Left ventricle myocardium inferior (tissue), 1 donor: ENCODE measurements at places on chromosomes 12 and 14.

DNA sequence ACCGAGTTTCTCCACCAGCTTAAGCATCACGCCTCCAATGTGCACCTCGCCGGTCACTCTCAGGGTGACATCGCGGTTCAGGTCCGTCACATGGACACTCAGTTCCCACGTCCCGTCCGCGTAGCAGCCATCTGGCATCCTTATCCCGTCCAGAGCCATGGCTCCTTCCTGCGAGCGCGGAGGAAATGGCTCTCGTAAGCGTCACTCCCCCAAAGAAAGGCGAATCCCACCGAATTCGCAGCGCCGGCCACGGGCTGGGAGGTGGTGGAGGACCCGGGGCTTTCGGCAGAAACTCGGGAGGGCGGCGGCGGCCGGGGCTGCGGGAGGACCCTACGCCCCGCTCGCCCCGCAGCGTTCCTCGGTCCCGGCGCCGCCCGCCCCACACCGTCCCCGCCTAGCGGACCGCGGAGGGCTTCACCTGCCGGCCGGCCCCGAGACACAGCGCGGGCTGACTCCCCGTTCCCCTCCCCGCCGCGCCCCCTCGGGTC lies 396 bp downstream of the FERMT2 start:
- peak; percentile 58 for DNase-seq

DNA sequence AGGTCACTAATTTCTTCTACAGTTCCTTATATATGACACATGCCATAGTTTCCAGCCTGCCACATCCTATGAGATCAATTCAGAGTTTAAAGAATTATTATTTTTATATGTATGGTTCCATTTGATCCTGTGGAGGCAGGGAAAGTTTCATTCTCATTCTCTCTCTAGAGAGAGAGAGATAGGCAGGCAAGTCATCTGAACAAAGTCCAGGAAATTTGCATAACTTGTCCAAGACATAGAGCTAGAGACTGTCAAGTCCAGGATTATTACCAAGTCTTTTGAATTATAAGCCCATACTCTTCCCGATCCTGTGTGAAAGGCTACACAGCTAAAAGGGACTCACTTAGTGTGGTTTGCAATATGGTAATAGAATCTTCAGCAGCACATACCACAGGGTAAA lies 215.3 kb downstream of the SSPN start:
- no peak for DNase-seq

DNA sequence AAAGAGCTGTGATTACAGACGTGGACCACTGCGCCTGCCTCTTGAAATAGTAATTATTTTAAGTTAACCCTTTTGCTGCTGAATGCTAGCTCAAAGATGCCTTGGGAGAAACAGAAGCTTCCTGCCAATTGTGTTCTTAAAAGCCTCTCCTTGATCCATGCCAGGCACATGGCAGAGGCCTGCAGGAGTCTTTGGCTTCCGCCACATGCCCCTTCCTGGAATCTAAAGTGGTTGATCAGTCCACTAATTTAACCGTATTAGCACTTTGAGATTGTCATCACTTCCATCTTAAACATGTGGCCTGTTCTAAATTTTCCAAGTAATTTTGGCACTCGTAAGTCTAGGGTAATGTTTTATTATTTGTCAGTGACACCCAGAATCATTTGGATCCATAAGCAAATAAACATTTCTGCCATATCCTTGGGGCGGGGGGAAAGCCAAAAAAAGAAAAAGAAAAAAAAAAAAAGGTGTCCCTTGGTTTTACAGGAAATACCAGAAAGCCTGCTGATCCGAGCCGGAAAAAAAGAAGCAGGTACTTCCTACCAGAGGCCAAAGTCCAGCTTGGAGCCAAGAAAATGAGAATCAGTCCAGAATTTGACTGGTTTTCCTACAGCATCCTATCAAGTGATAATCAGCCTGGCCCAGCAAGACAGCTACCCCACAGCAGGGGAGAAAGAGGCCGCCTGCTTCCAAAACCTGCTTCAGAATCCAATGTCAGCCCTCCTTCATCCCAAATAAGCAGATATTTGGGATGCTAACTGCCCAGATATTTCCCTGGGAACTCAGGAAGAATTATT lies 104.8 kb downstream of the KCNK10 start:
- no peak for DNase-seq

GRCh38 chr14:100857923-100858837 lies 32.3 kb downstream of the MEG3 start:
- DNase-seq = peak; percentile 10

GRCh38 chr14:46691819-46692218 lies 40.2 kb upstream of the RPL10L start:
- DNase-seq = no peak

DNA sequence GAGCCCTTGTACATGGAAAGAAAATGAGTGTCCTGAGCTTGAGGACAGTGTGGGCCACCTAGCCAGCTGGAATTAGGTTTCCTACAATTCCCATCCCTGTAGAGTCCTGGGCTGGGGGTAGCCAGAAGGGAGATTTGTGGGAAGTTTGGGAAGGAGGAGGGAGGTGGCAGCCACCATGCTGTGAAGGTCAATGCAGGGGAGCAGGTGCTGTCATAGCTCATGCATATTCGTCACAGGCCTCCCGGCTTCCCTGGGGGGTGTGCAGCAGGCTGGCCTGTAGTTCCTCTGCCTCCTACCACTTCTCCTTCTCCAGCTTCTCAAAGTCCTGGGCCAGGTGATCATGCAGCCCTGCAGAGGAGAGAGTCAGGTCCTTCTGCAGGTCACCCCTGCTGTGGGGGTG lies 121.3 kb downstream of the TBX3 start:
- DNase-seq = no peak

DNA sequence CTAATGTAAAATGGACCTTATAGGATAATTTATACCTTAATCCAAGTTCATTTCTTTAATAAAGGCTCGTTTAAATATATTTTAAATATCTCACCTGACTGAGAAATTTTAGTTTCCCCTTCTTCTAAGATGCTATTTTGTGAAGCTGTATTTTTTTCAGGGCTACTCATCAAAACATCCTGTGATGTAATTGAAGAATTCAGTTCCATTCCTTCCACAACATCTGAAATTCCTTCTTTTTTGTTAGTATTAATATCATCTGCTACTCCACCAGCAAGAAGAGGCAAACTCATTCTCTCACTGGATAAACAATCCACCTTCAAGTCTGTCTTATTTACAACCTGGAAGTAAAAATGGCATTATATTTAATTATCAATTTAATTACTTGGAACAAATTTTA lies 22.5 kb downstream of the LGALS3 start:
- no peak for DNase-seq

DNA sequence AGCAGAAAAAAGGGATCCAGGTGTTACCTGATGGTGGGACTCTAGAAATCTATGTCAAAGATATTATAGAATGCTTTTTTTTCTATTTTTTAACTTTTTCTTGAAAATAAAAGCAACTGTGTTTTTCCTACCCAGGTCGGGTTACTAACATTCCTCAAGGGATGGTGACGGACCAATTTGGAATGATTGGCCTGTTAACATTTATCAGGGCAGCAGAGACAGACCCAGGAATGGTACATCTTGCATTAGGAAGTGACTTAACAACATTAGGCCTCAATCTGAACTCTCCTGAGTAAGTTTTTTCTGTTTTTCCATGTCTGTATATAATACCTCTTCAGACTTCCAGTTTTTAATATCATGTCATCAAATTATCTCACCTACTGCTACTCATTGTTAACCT lies 27.6 kb upstream of the KCNMB4 start:
- no peak for DNase-seq

- DNase-seq = no peak
These were observed 254.4 kb upstream of the BTG1 start for GRCh38 chr12:92400006-92400405.

DNA sequence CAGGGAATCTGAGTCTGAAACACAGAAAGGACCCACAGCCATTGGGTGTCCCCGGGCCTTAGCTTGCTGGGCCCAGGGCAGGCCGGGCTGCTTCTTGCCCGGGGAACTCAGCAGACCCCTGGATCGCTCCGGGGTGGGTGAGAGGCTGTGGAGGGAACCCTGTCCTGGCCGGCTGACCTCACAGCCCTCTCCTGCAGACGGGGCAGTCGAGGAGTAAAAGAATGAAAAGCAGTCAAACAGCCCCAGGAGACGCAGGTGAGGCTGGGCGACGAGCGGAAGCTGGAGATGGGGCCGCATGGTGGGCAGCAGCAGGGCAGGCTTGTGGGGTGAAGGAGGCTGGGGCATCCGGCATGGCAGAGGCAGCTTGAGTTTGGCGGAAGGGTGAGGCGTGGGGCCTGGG lies 57.0 kb downstream of the KIF26A start:
- DNase-seq = no peak

DNA sequence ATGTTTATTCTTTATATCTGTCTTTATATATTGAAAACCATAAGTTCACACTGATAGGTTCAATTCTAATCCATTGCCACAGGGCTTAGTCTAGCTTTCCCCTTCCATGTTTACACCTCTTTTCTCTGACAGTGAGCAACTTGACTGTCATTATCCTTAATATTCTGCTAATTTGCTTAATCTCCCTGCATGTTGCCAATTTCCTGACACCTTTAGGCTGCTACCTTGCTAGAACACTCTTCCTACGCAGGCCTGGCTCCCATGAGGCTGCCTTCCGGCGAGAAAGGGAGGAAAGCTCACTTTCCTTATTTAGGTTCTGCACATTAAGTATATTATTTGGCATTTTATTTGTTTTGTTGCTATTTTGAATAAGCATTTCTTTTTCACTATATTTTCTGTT lies 12.8 kb upstream of the FRS2 start:
- no peak for DNase-seq

- DNase-seq = peak; percentile 30
These were observed 5.7 kb upstream of the NOS1 start for GRCh38 chr12:117367006-117367638.

DNA sequence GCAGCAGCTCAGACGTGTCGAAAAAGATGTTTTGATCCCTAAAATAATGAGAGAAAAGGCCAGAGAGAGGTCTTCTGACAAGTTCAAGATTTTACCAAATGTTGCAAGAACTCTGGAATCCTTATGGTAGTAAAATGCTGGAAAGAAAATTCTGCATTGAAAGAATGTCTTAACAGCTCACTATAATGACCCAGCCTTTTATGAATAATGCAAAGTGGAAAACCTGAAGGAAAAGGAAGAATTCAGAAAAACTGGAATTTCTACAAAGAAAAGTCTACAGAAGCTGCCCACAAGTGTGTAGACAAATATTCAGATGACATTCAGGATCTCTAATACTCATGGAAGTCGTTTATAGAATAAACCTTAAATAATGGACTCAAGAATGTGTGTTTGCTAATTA lies 1.8 kb upstream of the CCDC88C start:
- DNase-seq = no peak

GRCh38 chr14:95465358-95465757 lies 51.1 kb downstream of the SYNE3 start:
- DNase-seq = no peak

DNA sequence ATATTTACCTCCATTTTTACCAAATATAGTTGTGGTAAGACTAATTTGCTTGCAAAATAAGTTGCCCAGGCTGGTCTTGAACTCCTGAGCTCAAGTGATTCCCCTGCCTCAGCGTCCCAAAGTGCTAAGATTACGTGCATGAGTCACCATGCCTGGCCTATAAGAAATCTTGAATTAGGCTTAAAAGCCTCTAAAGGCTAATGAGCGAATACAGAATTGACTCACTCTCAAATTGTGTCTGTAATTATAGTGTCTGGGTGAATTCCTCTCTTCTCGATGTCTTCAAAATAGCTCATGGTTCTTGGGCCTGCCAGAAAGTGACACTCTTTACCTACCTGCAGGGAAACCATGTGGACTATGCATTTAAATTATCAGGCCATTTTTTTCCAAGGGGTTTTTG lies 403.5 kb downstream of the SLC16A7 start:
- DNase-seq = no peak

DNA sequence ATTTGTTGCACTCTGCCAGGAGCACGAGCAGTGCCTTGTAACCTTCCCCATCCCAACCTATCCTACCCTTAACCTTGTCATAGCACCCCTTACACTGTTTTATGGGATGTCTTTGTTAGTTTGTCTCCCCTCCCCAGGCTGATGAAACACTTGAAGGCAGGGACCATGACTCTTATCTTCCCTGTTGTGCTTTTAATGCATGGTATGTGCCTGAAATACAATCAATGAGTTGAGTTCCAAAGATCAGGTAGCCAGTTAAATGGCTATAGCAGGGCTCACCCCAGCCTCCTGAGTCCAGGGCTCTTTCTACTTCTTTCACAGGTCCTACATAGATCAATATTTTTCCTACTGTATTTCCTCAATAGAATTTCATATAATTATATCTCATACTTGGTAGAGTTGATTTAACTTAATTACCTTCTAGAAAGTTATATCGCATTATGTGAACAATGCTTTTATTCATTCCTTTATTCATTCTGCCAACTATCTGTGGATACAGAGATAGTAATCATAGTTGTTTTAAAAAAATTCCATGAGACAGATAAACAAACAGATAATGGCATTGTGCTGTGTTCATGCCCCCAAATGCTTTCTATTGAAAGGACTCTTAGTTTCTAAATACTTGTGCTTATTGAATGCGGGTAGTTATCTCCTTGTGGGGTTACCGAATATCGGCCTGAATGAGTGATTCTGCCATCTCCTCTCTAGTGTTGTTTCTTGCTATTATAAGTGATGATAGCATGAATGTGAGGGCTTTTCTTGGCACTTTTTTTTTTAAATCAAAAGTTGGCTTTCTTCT lies 347.4 kb downstream of the NPAS3 start:
- DNase-seq = no peak

- DNase-seq = no peak
These were observed 56.6 kb downstream of the GPATCH2L start for GRCh38 chr14:76208340-76208739.

- DNase-seq = no peak
These were observed 70.4 kb downstream of the ARL6IP4 start for GRCh38 chr12:123050913-123051312.

DNA sequence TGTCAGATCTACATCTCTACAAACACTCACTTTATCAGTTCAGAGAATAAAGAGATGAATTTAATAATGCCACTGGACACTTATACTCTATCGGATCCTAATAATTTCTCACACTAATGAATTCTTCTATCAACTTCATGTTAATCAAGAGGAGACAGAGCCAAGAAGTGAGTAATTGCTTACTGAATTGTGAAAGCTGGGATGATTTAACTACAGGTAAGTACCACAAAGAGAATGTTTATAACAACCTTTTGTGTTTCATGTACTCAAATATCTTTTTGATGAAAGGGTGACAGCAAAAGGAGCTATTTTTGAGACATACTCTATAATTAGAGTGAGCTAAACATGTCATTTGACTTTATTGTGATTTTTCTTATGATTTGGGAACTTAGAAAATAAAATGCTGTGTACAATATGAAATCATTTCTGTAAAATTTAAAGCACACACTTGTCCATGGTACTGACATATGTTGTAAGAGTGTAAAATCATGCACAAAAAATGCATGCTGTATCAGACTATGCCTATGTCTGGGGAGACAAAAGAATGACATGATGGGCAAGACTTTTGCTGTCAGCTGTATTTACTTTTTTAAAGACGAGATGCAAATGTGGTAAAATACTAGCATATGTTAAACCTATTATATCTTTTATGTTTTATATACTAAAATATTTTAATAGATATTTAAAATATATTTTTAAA lies 361.2 kb downstream of the CCER1 start:
- no peak for DNase-seq
